ENCODE measurements at places on chromosomes 11 and 22.

GRCh38 chr22:38873469-38874411, 1.7 kb upstream of the CBX6 start:
- DNase-seq, result no peak

- no peak for DNase-seq
Observed at GRCh38 chr22:41238570-41239442, 1.9 kb downstream of the CHADL start.

DNA sequence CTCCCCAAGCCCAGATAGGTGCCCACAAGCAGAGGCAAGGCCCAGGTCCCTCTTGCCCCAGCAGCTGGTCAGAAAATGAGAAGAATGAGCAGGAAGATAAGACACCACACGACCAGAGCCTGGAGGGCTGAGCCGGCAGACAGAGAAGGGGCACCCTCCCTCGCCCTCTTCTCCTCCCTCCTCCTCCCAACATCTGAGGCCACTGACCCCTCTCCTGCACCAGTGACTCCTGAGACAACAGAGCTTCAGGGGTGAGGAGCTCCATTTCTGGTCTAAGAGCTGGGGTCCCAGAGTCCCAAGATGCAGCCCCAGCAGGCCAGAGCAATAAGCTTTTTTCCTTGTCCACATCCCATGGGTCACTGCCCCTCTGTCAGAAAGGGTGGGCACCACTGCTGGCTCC, 159.2 kb downstream of the TRIM29 start:
- no peak for DNase-seq

GRCh38 chr11:35916270-35916669, 27.6 kb upstream of the LDLRAD3 start:
- no peak for DNase-seq

GRCh38 chr11:197741-198235, 4.9 kb downstream of the SCGB1C1 start:
- DNase-seq, result no peak

- DNase-seq, result no peak
Observed at GRCh38 chr11:70115778-70116177, 37.7 kb downstream of the ANO1 start.
